ENCODE measurements at places on chromosomes 11 and 22.

- DNase-seq: no peak
These were observed 52.2 kb downstream of the HORMAD2 start for GRCh38 chr22:30132290-30132996.

- no peak for DNase-seq
These were observed 19.4 kb upstream of the FBLN1 start for GRCh38 chr22:45483319-45483718.

DNA sequence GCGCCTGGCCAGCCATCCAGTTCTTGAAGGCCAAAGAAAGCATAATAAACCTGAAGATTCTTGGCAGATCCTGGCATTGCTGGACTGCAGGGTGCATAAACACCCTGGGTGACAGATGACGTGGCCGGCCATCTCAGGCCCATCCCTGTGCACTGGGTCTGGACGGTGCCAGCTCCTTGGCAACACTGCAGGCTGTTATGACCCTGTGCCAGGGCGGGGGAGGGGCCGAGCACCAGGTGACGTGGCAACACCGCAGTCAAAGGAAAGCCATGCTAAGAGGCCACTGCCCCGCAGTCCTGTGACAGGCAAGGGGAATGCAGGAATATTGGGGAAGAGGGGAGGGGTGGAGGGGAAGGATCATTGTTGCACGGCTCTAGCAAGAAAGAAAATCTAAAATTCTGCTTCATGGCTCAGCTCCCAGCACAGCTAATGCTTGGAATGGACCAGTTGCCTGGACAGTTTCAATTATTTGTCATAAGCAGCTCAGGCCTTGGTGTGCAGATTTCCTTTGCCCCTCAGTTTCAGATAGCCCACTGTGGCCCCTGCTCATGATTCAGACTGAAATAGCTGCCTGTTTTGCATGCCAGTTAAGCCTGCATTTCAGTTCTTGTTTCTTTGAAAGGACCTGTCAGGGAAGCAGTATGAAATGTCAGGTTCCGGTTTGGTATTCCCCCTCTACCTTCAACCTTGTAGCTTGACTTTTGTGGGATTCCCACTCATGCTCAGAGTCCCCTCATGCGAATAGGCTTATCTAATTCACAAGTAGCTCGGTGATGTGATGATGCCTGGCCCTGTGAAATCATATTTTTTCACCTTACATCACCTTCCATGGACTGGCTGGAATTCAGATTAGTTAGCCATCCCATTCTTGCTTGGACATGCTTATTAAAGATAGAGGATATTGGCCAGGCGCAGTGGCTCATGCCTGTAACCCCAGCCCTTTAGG is 29.7 kb upstream of the DDX6 start:
- no peak for DNase-seq

- DNase-seq: no peak
These were observed 9.3 kb downstream of the CARD18 start for GRCh38 chr11:105130189-105130813.

DNA sequence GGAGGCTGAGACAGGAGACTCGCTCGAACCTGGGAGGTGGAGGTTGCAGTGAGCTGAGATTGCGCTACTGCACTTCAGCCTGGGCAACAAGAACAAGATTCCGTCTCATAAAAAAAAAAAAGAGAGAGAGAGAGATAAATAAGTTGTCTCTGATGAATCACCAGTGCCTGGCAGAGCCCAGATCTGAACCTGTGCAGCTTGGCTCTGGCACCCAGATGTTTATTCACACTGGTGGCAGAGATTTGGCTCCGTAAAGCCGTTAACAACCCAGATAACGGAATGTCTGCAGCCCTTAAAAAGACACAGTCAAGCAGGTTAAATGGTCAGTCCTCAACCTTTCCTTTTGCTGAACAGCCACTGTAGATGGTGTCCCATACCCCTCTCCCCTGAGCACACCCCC is 33.5 kb upstream of the RTL6 start:
- DNase-seq: no peak

DNA sequence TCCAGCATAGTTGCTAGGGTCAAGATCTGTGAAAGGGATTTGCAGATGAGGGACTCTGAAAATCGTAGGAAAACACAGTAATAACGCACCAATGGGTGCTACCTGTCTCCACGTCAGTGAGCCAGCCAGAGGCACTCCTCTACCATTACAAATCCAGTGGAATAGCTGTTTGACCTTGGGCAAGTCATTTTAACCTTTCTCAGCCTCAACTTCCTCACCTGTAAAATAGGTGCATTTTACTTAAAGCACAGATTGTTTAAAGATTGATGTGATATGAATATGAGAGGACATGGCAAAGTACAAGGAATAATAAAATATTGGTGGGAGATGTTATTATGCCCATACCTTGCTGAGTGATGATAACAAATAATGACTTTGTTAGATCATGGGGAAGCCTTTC is 148.1 kb upstream of the TTC12 start:
- no peak for DNase-seq

DNA sequence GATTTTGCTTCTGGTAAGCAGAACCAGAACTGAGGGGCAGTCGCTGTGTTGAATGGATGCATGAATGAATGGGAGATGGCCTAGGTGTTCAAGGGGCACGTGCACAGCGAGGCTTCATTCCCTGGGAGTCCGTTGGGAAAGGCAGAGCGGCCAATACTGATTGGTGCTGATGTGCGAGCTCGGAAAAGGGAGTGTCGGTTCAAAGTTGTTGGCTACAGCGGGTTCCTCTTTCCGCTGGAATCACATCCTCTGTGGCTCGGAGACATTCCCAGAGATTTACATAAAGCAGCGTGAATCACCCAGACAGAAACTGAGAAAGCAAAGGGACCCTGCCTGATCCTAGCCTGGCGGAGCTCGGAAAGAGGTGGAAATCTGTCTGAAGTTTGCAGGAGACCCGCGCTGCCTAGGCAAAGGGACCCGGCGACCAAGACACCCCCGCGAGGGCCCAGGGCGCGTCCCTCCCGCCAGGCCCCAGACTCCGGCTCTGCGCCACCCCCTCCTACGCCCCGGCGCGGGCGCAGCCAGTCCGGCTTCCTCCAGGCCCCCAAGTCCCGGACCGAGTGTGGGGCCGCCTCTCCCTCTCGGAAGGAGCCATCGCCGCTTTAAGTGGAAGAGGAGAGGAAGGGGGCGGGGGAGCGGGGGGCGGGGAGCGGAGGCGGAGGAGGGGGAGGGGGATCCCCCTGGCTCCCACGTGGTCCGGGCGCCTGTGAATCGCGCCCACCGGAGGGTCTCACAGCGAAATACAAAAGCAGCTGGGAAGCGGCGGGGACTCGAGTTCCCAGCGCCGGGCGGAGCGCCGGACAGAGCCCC is at the start of gene FJX1:
TSS of gene FJX1 (plus strand) at position 774 of the 810 bp plus-strand sequence. CDS start 177 bp downstream, outside the sequence.
- DNase-seq: peak; percentile 50

DNA sequence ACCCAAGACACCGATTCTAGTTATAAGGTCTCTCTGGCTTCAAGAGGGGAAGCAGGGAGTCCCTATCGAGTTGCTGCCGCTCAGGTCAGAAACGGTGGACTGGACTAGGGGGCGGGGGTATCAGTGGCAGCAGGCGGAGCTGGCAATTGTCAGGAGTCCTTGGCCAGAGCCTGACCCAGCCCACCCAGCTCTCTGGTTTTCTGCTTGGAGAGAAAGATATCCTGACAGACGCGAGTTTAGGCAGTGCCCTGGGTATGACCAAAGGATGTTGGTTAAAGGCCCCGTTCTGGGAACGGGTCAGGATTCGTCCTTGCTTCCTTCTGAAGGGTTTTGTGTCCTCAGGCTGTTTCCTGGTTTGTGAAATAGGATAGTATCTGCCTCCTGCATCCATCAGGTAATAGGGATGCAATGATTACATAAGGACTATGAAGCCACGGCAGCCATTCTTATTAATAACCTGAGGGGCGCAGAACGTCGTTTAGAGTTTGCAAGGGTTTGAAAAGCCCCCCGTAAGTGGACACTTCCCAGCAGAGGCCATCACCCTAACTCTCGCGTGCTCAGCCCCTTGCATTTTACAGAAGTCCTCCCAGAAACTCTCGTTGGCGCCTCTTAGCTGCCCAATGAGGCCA is 700 bp upstream of the DEPDC5 start:
- DNase-seq: peak; percentile 50

DNA sequence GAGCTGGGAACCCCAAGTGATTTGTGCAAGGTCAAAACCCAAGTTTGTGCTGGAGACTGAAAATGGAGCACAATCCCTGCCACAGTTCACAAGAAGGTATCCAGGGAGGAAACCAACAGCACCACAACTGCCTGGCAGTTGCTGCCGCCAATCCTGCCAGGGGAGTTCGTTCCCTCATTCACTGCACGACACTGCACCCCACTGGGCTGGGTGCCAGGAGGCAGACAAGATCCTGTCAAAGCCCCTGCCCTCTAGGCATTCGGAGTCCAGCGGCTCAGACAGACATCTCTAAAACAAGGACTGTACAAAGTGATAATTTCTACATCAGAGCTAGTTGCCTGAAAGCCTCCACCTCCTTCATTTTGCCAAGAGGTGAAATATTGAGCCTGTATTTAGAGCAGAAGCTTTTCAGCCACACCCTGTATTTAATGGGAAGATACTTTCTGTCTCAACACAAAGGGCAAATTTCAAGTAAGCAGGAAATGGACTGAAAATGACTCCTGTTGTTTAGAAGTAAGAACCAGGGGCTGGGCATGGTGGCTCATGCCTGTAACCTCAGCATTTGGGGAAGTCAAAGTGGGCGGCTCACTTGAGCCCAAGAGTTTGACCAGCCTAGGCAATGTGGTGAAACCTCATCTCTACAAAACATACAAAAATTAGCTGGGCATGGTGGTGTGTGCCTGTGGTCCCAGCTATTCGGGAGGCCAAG is 277.4 kb upstream of the NARS2 start:
- DNase-seq: no peak

DNA sequence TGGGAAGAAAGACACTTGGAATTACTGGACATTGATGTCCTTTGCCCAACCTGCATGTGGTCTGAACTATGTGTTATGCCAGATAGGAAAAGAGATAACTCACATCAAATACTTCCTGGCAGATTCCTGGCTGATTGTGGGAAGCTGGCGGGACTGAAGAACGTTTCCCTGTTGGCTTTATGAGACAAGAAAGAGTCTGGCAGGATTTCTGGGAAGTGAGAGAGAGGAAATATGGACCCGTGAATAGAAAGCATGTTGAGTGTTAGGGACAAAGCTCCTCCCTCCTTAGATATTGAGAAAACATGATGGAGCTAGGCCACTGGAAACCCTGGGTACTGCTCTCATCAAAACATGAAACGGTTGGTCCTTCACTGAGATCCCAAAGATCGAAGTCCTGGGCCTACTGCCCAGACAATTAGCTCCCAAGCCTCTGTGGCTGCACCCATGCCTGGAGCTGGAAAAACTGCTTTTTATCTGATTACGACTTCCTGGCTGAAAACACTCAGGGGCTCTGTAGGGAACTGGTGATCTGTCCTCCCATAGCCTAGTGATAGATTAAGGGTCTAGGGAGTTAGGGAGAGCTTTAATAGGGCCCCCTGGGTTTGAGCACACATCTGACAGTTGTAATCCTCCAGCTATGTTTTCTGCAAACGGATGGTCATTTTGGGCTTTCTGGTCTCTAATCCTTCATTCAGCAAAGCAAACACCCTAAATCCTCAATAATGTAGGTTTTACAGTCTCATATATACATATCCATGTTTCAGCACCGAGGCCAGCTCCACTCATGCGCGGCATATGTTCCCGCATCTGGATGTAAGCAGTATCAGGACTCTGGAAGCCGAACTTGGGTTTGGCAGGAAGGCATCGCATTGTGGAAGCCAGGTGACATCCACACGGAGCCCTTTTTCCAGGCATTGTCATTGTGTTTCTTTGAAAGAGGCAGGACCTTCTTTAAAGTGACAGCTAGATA is 6.1 kb upstream of the B3GAT1 start:
- no peak for DNase-seq

GRCh38 chr22:32922186-32922585 is 120.7 kb downstream of the TIMP3 start:
- DNase-seq: no peak

DNA sequence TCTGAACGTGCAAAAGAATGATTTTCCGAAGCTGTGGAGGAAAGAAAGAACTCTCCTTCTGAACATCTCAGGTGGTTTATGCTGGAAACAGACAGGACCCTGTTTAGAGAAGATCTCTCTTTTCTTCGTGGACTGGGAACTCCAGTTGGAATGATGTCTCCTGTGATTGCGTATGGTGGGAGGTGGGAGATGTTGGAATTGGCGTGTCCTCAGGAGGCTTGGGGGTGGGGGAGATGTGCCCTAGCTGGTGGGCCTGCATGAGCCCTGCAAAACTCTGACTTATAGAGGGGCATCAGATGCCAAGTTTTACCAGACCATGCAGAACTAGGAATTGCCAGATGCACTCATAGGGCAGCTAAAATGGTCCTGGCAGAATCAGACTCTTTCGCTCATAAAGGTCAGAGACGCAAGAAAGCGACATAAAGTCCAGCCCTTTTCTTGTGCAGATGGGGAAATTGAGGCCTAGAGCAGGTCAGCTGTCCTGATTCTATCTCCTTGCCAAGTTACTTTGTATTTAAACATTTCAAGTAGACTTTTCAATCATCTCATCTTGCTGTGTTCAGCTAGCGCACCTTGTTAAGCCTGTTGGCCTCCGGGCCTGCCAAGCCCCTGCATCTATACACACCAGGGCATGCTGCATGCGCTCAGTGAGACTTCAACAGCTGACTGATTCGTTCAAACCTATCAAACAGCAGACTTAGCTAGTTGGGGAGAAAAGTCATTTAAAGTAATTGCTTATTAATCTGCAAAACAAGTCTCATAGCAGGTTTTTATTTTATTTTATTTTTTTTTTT is 34.2 kb upstream of the EHF start:
- no peak for DNase-seq

- no peak for DNase-seq
These were observed 48.4 kb downstream of the ELP4 start for GRCh38 chr11:31558001-31558400.

DNA sequence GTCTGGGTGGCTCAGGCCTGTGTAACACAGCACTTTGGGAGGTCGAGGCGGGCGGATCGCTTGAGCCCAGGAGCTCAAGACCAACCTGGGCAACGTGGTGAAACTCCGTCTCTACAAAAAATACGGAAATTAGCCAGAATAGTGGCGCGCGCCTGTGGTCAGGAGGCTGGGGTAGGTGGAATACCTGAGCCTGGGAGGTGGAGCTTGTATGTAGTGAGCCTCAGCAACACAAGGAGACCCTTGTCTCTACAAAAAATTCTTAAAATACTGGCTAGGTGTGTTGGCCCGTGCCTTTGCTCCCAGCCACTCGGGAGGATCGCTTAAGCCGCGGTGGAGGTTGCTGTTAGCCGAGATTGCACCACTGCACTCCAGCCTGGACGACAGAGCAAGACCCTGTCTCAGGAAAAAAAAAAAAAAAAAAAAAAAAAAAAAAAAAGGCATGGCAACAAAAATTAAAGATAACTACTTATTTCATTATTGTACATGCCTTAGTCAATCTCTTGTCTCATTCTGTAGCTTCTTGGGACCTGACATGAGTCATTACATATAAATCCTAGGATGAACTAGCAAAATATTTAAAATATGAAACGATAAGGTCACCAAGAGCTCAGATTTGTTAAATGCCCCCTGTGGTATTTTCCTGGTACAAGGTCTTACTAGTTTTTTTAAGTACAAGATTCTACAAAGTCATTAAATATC is 1.1 kb downstream of the TAF1D start:
- DNase-seq: peak; percentile 66

- DNase-seq: no peak
These were observed 1036.3 kb upstream of the TENM4 start for GRCh38 chr11:80477178-80477577.
